ENCODE measurements at places on chromosomes 1 and 21. TPM values are rescaled to one million over a fixed set of nuclear protein-coding genes. Genes with fewer than 3 reads are reported as not detected.

The LCE2B gene
- total RNA-seq = not detected

The MROH9 gene
- total RNA-seq = not detected

- no peak for DNase-seq
- no peak overlapping the region for H3K4me3 ChIP-seq
- peaks cover 45% of the 10 kb centered on the region for H3K36me3 ChIP-seq
- no peaks in the 10 kb centered on the region for H3K4me1 ChIP-seq
- no peak overlapping the region for H3K27ac ChIP-seq
These were observed 37.1 kb downstream of the C21orf91 start for GRCh38 chr21:17782051-17782450.

The ATP1A2 gene
- total RNA-seq = 3.0 TPM

GRCh38 chr1:202011994-202012393 is 1.6 kb downstream of the ELF3 start:
- DNase-seq = no peak
- no peak overlapping the region for H3K4me3 ChIP-seq
- H3K4me1 ChIP-seq = peaks cover 17% of the 10 kb centered on the region
- H3K27me3 ChIP-seq = no peaks in the 10 kb centered on the region

The PCBP3 gene
- total RNA-seq = 10.6 TPM

The GPR3 gene
- total RNA-seq = 3.5 TPM

- peaks cover 60% of the 10 kb centered on the region for H3K27me3 ChIP-seq
- no peaks in the 10 kb centered on the region for H3K4me1 ChIP-seq
- no peaks in the 10 kb centered on the region for H3K36me3 ChIP-seq
- H3K27ac ChIP-seq = no peak overlapping the region
These were observed 84.6 kb downstream of the LAMC2 start for GRCh38 chr1:183270541-183271141.

The IPO9 gene
- 133 TPM for total RNA-seq

The DAB1 gene
- 32.0 TPM for total RNA-seq

GRCh38 chr1:239735111-239735510 is 348.7 kb downstream of the CHRM3 start:
- no peak overlapping the region for H3K4me3 ChIP-seq
- no peak for DNase-seq
- peaks cover 2% of the 10 kb centered on the region for H3K4me1 ChIP-seq
- H3K27ac ChIP-seq = no peak overlapping the region
- no peaks in the 10 kb centered on the region for H3K27me3 ChIP-seq

- H3K27me3 ChIP-seq = no peaks in the 10 kb centered on the region
- no peak for DNase-seq
- no peaks in the 10 kb centered on the region for H3K36me3 ChIP-seq
- no peak overlapping the region for H3K4me3 ChIP-seq
These were observed 59.7 kb downstream of the ERICH3 start for GRCh38 chr1:74613894-74614293.

DNA sequence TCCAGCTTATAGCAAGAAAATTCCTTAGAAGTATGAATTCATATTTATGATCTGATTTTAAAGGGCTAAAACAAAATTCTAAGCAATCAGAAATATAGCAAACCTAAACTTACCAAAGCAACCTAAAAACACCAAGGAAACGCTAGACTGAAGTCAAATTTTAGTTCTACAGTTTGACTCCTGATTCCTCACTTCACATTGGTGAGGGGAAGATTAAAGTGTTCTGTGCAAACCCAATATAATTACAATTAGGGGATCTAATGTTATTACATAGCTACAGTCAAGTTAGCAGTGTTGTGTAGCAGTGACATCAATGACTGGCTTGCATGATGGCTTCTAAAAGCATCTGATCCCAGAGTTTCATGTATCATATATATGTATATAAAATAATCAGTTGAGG is 11.6 kb downstream of the HNRNPU start:
- H3K36me3 ChIP-seq = peaks cover 100% of the 10 kb centered on the region
- H3K4me1 ChIP-seq = no peaks in the 10 kb centered on the region
- DNase-seq = no peak
- H3K27me3 ChIP-seq = no peaks in the 10 kb centered on the region
- H3K4me3 ChIP-seq = no peak overlapping the region

DNA sequence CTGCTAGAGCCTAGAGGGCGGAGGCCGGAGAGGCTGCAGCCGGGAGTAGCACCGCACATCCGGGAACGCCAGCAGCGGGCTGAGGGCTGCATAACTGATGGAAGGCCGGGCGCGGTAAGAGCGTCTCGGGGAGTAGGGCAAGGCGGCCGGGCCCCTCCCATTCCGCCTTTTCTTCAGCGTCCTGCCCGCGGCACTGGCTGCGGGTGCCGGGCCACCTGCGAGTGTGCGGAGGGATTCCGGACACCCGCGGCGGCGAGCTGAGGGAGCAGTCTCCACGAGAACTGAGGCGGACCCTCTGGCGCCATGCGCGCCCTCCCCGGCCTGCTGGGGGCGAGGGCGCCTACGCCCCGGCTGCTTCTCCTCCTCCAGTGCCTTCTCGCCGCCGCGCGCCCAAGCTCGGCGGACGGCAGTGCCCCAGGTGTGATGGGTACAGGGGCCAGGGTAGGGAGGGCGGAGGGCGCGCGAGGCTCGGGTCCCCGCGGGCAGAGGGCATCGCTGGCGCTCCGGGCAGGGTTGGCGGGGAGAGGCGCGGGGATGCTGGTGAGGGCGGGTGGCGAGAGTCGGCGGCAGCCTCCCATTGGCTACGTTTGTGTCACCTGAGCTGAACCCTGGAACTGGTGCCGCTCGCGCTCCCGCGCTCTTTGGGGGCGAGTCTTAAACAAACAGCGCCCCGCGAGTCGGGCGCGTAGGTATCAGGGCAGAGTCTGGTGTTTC is 334.4 kb downstream of the SRGAP2C start:
- no peaks in the 10 kb centered on the region for H3K4me1 ChIP-seq
- no peak overlapping the region for H3K27ac ChIP-seq
- peak; percentile 93 for DNase-seq
- no peaks in the 10 kb centered on the region for H3K27me3 ChIP-seq
- H3K36me3 ChIP-seq = no peaks in the 10 kb centered on the region

The ATPAF1 gene
- 88.2 TPM for total RNA-seq

DNA sequence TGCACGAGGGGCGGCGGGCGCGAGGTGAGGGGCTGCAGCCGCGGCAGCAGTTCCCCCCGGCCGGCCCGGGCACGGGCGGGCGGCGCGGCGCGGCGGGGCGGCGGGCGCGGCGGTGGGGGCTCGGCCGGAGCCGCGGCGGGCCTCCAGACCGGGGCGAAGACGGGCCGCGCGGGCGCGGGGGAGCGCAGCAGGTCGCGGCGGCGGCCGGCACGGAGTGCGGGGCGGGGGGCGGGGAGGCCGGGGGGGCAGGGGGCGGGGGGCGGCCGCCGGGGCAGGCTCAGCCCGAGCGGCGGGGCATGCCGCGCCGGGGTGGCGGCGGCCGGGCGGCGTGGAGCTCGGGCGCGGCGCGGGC is 311 bp downstream of the IRF2BP2 start:
- no peak overlapping the region for H3K4me3 ChIP-seq
- H3K27me3 ChIP-seq = no peaks in the 10 kb centered on the region
- no peak for DNase-seq
- peaks cover 10% of the 10 kb centered on the region for H3K4me1 ChIP-seq
- peaks cover 34% of the 10 kb centered on the region for H3K36me3 ChIP-seq
- H3K27ac ChIP-seq = no peak overlapping the region

The KCNJ15 gene
- total RNA-seq = not detected

The SLC30A2 gene
- not detected for total RNA-seq

GRCh38 chr1:10615332-10615731 is 140.6 kb downstream of the PEX14 start:
- H3K27me3 ChIP-seq = no peaks in the 10 kb centered on the region
- H3K36me3 ChIP-seq = no peaks in the 10 kb centered on the region
- H3K4me1 ChIP-seq = no peaks in the 10 kb centered on the region
- DNase-seq = peak; percentile 25

DNA sequence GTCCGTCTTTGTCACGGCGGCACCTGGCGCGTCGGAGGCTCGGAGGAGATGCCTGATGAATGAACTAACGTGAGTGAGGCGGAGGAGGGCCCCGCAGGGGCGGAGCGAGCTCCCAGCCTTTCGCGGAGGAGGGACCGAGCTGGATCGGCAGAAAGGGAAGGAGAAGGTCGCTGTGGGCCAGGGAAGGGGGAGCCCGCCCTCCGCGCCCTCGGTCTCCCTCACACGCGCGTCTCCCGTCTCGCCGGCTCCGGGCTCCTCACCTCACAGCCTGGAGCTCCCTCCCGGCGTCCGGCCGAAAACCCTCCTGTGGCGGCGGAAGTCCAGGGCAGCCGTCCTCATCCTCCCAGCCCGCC is 519 bp downstream of the ZNF496 start:
- no peaks in the 10 kb centered on the region for H3K27me3 ChIP-seq
- H3K4me1 ChIP-seq = peaks cover 13% of the 10 kb centered on the region
- H3K27ac ChIP-seq = peak overlapping the region; percentile 82

Data from endodermal cell (in vitro differentiated cells).